ENCODE measurements at places on chromosomes 11 and 22.

- peak; percentile 67 for DNase-seq
These were observed 110.3 kb upstream of the PITPNB start for GRCh38 chr22:28029201-28029948.

DNA sequence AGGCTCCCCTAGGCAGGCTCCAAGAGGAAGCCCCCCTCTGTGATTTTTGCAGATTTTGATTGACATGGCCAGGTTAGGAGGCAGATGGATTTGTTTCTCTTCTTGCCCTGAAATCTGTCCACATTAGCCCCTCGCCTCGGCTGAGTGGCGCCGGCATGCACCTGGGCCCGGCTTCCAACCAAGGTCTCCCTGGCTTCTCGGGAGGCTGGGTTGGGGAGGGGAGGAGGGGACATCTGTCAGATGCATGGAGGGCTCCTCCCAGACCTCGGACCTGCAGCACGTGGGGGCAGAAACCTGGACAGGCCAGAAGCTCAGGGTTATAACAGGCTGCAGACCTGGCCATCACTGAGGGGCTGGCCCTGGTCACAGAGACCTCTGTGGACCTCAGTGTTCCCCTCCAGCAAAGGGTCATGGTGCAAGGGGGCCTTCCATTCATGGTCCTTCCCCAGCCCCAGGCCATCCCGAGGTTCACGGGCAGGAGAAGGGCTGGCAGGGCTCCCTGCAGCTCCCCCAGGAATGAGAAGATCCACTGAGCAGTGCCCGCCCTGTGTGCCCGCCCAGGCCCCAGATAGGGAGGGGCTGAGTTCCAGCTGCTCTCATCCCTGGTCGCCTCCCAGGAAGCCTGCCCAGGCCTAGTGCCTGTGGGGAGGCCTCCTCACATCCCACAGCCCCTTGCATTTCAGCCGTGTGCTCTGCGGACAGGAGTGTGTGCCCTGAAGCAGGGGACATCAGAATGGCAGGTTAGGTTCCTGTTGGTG is 747.8 kb downstream of the BRD1 start:
- no peak for DNase-seq

GRCh38 chr11:14784230-14784629 is 107.8 kb downstream of the CYP2R1 start:
- no peak for DNase-seq

- DNase-seq = peak; percentile 79
These were observed 78.8 kb downstream of the LARGE1 start for GRCh38 chr22:33841281-33842005.

DNA sequence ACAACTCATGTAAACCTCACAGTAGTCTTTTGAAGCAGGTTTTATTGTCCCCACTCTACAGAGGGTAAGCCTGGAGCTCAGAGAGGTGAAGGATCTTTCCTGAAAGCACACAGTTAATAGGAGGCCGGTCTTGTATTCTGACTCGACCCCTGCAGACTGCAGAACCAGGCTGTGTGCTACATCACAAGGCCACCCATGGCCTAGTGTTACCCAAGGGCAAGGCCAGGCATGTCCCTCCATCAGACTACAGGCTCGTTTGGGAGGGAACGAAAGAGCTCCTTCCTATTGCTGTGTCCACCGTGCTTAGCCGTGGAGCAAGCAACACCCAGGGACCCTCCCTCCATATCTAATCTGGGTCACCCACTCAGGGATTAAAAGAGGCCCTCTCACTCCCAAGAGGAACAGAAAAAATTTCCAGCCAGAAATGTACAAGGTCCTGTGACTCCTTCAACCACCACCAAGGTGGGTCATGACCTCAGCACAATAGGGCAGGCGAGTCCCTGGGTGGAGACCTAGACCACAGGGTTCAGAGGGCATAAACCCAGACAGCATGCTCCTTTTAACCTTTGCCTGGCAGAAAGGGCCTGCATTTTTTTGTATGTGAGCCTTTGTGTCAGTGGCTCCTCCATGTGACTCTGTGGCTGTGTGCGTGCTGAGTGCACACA is 6.3 kb upstream of the SMIM35 start:
- no peak for DNase-seq

GRCh38 chr11:3088806-3089205 is 31.6 kb upstream of the CARS1 start:
- no peak for DNase-seq

GRCh38 chr11:114440121-114440860 is 1.0 kb downstream of the REXO2 start:
- peak; percentile 35 for DNase-seq

DNA sequence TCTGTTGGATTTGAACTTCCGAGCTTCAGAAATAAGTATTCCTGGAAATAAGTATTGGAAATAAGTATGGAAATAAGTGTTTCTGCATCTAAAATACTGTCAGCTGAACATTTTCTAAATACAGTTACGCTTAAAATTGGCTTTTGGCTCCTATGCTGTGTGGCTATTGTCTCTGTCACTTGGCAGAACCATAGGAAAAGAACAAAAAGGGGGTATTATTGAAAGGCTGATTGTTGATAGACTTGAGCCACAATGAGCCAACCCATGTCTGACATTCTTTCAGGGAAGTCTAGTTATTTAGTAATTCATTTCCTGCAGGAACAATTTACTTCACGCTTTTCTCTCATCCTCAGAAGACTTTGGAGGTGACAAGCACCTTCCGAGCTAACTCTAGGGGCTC is 32.5 kb upstream of the LARGE1 start:
- DNase-seq = no peak

DNA sequence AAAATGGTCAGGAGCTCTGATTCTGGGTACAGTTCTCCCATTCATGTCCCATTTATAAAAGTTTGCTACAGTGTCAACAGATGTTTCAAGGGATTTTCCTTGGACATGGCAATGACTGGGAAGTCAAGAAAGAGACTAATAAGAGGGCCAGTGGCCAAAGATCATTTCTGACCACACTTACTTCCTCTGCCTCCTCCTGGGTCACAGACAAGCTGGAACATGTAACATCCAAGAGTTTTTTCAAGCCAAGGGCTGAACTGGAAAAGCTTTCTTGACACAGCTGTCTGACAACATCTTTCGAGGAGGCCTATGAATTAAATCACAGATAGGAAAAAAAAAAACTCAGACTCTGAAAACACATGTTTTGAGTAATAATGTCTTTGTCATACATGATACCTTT is 8.7 kb downstream of the COMMD9 start:
- DNase-seq = peak; percentile 17

DNA sequence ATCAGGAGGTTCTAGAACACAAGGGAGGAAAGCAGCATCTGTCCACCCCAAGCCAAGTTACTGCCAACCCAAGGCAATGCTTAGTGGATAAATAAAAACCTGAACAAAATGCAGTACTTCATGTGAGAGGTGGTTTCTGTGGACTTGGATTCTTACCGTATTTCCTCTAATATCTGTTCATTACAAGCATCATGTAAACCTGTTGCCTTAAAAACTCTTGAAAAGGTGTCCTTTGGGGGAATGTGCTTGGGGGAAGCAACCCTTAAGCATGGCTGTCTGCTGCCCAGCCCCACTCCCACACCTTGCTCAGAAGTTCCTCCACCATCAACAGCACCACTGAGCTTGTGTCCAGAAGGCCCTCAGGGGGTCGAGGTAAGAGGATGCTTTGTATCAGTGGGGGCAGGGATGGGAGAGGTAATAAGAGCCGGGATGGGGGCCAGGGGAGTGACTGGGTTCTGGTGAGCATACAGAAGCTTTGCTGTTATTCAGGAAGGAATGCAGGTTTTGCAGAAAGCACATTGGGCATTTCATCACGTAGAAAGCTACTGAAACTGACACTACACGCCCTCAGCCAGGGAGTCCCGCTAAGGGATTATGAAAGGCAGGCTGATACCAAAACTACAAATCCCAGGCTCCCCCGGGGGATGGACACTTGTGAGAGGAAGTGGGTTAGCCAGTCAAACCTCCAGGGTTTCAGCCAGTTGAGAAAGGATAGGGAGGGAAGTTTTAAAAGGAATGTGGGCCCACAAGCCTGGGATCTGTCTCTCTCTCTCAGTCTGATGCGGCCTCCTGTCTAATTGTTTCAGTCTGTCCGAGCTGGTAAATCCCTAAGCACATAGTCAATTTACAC is 52.0 kb downstream of the KCNJ1 start:
- DNase-seq = peak; percentile 84

DNA sequence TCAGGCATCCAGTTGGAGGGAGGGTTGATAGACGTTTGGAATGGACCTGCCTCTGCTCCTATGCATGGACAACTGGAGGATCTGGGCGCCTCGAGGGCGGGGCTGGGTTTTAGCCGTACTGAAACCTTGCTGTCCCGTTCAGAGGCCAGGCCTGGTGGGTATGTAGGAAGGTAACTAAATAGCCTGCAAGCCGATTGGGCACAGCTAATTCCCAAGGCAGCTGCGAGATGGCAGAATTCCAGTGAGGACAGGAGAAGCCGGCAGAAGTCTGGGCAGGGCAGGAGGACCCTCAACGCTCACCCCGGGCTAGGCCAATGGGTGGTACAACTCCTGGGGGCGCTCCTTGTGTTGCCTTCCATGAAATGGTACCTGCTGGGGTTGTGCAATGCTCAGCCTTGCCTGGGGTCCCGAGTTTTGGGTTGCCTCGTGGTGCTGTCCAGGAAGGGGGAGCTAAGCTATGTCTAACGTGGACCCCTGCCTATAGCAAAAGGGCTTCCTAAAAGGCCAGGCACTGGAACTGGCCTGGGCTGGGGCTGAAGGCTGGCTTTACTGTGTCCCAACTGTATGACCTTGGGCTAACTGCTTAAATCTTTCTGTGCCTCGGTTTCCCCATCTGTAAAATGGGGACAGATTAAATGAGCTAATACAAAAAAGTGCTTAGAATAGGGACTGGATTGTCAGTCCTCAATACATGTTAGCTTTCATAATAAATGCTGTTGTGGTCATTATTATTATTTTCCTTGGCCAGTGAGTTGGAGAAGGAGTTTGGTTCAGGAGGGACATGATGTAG is 30.1 kb upstream of the CD82 start:
- DNase-seq = no peak

- DNase-seq = no peak
These were observed 268.5 kb downstream of the NTM start for GRCh38 chr11:131638889-131639288.

DNA sequence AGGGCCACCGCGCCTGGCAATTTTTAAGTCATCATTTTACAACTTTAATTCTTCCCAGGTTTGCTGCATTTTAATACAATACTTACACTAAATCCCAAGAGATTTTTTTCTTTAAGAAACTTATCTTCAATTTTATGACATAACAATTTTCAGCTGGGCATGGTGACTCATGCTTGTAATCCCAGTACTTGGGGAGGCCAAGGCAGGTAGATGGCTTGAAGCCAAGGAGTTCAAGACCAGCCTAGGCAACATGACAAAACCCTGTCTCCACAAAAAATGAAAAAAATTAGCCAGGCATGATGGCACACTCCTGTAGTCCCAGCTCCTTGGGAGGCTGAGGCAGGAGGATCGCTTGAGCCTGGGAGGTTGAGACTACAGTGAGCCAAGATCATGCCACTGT is 38.8 kb downstream of the CLDN25 start:
- peak; percentile 14 for DNase-seq

- no peak for DNase-seq
These were observed 758 bp downstream of the MCAM start for GRCh38 chr11:119316016-119316728.

- peak; percentile 73 for DNase-seq
These were observed 95.7 kb downstream of the CWC15 start for GRCh38 chr11:94877443-94878200.

DNA sequence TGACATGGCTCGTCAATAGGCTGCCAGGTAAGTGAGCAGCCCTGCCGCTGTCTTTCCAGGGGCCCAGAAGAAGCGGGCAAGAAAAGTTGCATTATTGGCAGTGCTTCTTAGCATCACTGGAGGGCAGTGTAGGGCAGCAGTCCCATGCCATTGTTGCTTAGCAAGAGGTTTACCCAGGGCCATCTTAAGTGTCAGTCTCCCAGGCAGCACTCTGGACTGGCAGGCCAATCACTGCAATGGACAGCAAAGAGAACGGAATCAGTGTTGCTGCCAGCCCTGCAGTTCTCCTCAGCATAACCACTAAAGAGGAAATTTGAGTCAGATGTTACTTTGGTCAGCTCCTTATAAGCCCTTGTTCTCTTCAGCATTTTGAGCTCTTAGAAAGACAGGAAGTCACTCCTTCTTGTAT is 13.4 kb upstream of the GRK2 start:
- DNase-seq = peak; percentile 60

GRCh38 chr11:87976009-87976408 is 199.2 kb downstream of the RAB38 start:
- DNase-seq = no peak

- peak; percentile 50 for DNase-seq
These were observed 133.6 kb upstream of the SESN3 start for GRCh38 chr11:95364324-95365295.

DNA sequence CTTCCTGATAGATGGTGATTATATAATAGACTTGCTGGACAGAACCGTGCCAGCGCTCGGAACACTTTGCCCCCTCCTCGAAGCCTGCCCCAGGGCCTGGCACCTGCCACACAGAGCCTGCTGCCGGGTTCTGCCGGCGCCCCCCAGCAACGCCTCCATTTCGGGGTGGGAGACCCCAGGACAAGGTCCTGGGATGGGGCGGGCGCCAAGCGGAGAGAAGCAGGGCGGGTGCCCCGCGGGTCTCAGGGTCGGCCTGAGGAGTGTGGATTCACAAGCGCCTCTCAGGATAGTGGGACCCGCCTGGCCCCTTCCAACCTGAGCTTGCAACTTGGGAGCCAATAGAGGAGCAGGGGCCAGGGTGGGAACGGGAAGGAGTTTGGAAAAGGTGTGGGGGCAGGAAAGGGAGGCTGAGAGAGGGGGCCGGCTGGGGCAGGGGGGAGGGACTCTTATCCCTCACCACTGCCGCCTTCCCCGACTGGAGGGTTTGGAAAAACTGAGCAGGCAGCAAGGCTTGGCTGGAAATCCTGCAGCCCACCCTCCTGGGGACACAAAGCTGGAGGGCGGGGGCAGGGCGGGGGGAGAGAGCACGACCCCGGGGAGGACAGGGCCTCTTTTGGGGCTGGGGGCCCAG is 3.3 kb upstream of the BCL9L start:
- peak; percentile 56 for DNase-seq

DNA sequence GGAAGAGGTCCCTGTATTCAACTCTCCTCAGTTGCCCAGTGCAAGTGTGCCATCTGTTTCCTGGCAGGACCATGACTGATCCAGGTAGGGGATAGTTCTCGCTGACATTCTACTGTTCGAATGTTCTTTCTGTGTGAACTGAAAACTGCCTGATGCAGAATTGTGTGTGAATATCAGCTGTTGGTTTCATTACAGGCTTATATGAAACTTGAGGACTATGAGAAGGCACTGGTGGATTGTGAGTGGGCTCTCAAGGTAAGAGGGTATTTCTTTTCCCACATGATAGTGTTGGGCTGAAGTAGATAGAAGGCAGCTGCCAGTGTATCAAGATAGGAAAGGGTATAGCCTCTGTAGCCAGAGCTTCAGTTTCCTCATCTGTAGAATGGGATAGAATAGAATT is 15.3 kb downstream of the TTC12 start:
- no peak for DNase-seq

GRCh38 chr22:24431309-24432034 is 4.1 kb downstream of the ADORA2A start:
- no peak for DNase-seq

GRCh38 chr22:22823131-22823810 is 64.3 kb upstream of the IGLL5 start:
- DNase-seq = no peak

- no peak for DNase-seq
These were observed 75.9 kb upstream of the ARFGAP3 start for GRCh38 chr22:42932857-42933484.

- peak; percentile 41 for DNase-seq
These were observed 11.1 kb upstream of the PHLDA2 start for GRCh38 chr11:2940147-2940920.

- no peak for DNase-seq
These were observed 36.0 kb downstream of the C11orf65 start for GRCh38 chr11:108431370-108431769.

All from cardiac fibroblast (primary cell).